ENCODE measurements at places on chromosomes 6 and 20. TPM values are rescaled to one million over a fixed set of nuclear protein-coding genes. Genes with fewer than 3 reads are reported as not detected.

The SNRNP48 gene
- 21.4 TPM for total RNA-seq

- no peak for DNase-seq
Measured at GRCh38 chr20:38109591-38110524, 55.2 kb downstream of the TGM2 start.

The ARMC2 gene
- 4.6 TPM for total RNA-seq

GRCh38 chr6:31510007-31510406 lies 12.1 kb downstream of the MICB start:
- no peak for DNase-seq

GRCh38 chr6:130421585-130421984 lies 55.8 kb downstream of the TMEM200A start:
- DNase-seq, result no peak

DNA sequence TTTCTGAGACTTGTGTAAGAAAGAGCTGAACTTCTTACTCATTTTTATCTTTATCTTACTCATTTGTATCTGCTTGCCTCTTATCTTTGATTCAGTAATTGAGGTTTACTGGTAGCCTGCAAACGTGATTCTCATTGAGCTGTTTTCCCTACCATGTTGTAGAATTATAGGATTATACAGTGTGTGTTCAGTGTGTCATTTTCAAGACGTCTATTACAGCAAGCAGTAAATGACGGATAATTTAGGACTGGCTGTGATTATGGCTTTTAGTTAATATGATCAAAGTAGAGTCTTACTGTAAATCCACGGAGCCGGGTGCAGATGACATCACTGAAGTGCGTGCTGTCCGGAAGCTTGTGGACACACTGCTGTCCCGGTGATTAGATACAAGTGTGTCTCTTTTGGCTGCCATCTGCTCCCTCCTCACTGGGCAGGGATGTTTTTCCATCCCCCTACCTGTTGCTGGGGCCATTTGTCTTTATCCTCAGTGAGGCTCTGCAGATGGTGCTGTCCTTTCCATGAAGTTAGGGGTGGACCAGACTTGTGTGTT lies 6.0 kb downstream of the NELFCD start:
- DNase-seq, result no peak

The OXT gene
- total RNA-seq, result not detected

- no peak for DNase-seq
Measured at GRCh38 chr6:115270953-115271352, 789.7 kb downstream of the FRK start.

GRCh38 chr6:121157906-121158305 lies 176.4 kb downstream of the TBC1D32 start:
- DNase-seq, result no peak

The WFDC13 gene
- not detected for total RNA-seq

DNA sequence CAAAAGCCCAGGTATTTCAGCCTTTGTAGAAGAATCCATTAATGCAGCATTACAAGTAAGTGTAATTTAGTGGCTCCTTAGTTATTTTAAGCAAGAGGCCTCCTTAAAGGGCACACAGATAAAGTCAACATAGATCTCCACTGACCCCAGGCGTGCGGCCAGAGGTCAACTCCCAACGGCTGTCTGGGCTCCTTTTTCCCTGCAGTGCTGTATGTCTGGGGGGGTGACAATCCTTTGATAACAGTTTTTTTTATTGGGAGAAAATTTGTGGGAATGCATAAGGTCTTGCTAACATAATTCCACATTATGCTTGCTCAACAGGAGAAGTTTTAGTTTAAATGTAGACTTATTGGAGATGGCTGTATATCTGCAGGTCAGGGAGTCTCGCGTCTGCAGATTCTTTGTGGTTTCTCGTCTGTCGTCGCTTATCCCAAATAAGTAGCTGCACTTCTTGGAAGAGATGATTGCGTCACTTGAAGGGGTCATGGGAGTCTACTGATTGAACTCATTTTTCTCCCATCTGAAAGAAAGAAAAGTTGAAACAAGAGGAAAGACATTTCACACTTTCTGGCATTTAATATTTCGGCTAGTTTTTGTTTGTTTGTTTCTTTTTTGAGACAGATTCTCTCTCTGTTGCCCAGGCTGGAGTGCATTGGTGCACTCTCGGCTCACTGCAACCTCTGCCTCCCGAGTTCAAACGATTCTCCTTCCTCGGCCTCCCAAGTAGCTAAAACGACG lies 151.7 kb upstream of the AKAP12 start:
- no peak for DNase-seq

GRCh38 chr20:48360342-48360975 lies 467.3 kb downstream of the PREX1 start:
- DNase-seq, result no peak

All from WTC11 (cell line).